Activated CD4-positive, alpha-beta T cell treated with anti-CD3 and anti-CD28 coated beads, Interleukin-2, amount 10 ng/mL, durations not matched to agents 7 days and 5 days (primary cell): ENCODE measurements at places on chromosomes 1 and 21. TPM values are rescaled to one million over a fixed set of nuclear protein-coding genes. Genes with fewer than 3 reads are reported as not detected.
A peak's percentile ranks its signal among the peaks of the same experiment; 100 is the strongest.

- H3K27ac ChIP-seq = no peak overlapping the region
- DNase-seq = no peak
- no peak overlapping the region for H3K4me3 ChIP-seq
- peaks cover 18% of the 10 kb centered on the region for H3K27me3 ChIP-seq
- H3K36me3 ChIP-seq = no peaks in the 10 kb centered on the region
- H3K4me1 ChIP-seq = no peaks in the 10 kb centered on the region
Observed at GRCh38 chr1:16110456-16110855, 37.0 kb upstream of the FAM131C start.

GRCh38 chr1:81813691-81814090 is 13.0 kb downstream of the ADGRL2 start:
- DNase-seq = no peak
- H3K27ac ChIP-seq = no peak overlapping the region
- H3K4me1 ChIP-seq = no peaks in the 10 kb centered on the region
- no peaks in the 10 kb centered on the region for H3K36me3 ChIP-seq
- H3K4me3 ChIP-seq = no peak overlapping the region

- H3K27me3 ChIP-seq = peaks cover 6% of the 10 kb centered on the region
- H3K36me3 ChIP-seq = no peaks in the 10 kb centered on the region
- peak overlapping the region; percentile 80 for H3K27ac ChIP-seq
- H3K4me1 ChIP-seq = peaks cover 7% of the 10 kb centered on the region
Observed at GRCh38 chr1:230050973-230051735, 15.9 kb upstream of the GALNT2 start.

GRCh38 chr1:162674034-162674608 is 41.9 kb downstream of the DDR2 start:
- no peak overlapping the region for H3K4me3 ChIP-seq
- no peaks in the 10 kb centered on the region for H3K4me1 ChIP-seq
- H3K27me3 ChIP-seq = no peaks in the 10 kb centered on the region
- no peaks in the 10 kb centered on the region for H3K36me3 ChIP-seq

GRCh38 chr1:147745271-147745670 is 15.1 kb downstream of the GJA5 start:
- DNase-seq = no peak
- H3K4me3 ChIP-seq = no peak overlapping the region
- peaks cover 7% of the 10 kb centered on the region for H3K27me3 ChIP-seq
- H3K36me3 ChIP-seq = no peaks in the 10 kb centered on the region

GRCh38 chr1:188660572-188660971 is 1817.1 kb downstream of the BRINP3 start:
- no peaks in the 10 kb centered on the region for H3K27me3 ChIP-seq
- H3K36me3 ChIP-seq = no peaks in the 10 kb centered on the region

DNA sequence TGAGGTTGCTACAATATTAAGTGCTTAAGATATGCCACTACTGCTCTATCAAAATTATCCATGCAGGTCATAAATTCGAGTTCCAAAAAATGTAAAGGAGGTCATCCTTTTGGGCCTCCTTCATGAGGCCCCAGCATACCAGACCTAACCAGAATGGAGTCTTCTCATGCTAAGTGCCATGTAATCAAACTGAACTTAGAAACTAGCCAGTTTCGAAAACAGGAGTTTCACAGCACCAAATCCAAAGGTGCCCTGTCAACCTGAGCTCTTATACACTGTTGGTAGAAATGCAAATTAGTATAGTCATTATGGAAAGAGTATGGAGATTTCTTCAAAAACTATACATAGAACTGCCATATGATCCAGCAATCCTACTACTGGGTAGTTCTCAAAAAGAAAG is 320.5 kb downstream of the ST6GALNAC3 start:
- DNase-seq = no peak
- no peaks in the 10 kb centered on the region for H3K4me1 ChIP-seq
- no peak overlapping the region for H3K4me3 ChIP-seq
- H3K27me3 ChIP-seq = no peaks in the 10 kb centered on the region

GRCh38 chr1:68330391-68330790 is 98.1 kb upstream of the WLS start:
- no peak for DNase-seq
- H3K4me1 ChIP-seq = no peaks in the 10 kb centered on the region

GRCh38 chr1:36570006-36570405 is 87.3 kb upstream of the CSF3R start:
- H3K27ac ChIP-seq = no peak overlapping the region
- H3K4me1 ChIP-seq = no peaks in the 10 kb centered on the region
- peaks cover 7% of the 10 kb centered on the region for H3K27me3 ChIP-seq
- no peaks in the 10 kb centered on the region for H3K36me3 ChIP-seq
- no peak overlapping the region for H3K4me3 ChIP-seq

- no peaks in the 10 kb centered on the region for H3K36me3 ChIP-seq
- H3K27me3 ChIP-seq = no peaks in the 10 kb centered on the region
- no peak overlapping the region for H3K4me3 ChIP-seq
- DNase-seq = no peak
- H3K27ac ChIP-seq = no peak overlapping the region
- H3K4me1 ChIP-seq = no peaks in the 10 kb centered on the region
Observed at GRCh38 chr1:56355918-56356317, 223.4 kb downstream of the PLPP3 start.

- H3K4me3 ChIP-seq = no peak overlapping the region
- H3K4me1 ChIP-seq = peaks cover 48% of the 10 kb centered on the region
- H3K36me3 ChIP-seq = peaks cover 63% of the 10 kb centered on the region
- DNase-seq = no peak
- peak overlapping the region; percentile 41 for H3K27ac ChIP-seq
- no peaks in the 10 kb centered on the region for H3K27me3 ChIP-seq
Observed at GRCh38 chr21:34836103-34836932, 167.5 kb downstream of the CLIC6 start.

GRCh38 chr1:156054500-156055280 is at the start of gene LAMTOR2:
LAMTOR2 (plus strand) TSS chr1:156054782; CDS start chr1:156054890, 108 bp downstream.
- no peaks in the 10 kb centered on the region for H3K27me3 ChIP-seq
- peak within 1 kb of the TSS; percentile 89 for H3K27ac ChIP-seq
- H3K4me3 ChIP-seq = peak within 1 kb of the TSS; percentile 88
- peaks cover 10% of the 10 kb centered on the region for H3K36me3 ChIP-seq

NTNG1 gene
- not detected for total RNA-seq

ZNF648 gene
- not detected for total RNA-seq

XCL1 gene
- total RNA-seq = not detected

MAPKAPK2 gene
- 55.5 TPM for total RNA-seq

CNR2 gene
- 0.07 TPM for total RNA-seq
